ENCODE measurements at places on chromosomes 11 and 22.

DNA sequence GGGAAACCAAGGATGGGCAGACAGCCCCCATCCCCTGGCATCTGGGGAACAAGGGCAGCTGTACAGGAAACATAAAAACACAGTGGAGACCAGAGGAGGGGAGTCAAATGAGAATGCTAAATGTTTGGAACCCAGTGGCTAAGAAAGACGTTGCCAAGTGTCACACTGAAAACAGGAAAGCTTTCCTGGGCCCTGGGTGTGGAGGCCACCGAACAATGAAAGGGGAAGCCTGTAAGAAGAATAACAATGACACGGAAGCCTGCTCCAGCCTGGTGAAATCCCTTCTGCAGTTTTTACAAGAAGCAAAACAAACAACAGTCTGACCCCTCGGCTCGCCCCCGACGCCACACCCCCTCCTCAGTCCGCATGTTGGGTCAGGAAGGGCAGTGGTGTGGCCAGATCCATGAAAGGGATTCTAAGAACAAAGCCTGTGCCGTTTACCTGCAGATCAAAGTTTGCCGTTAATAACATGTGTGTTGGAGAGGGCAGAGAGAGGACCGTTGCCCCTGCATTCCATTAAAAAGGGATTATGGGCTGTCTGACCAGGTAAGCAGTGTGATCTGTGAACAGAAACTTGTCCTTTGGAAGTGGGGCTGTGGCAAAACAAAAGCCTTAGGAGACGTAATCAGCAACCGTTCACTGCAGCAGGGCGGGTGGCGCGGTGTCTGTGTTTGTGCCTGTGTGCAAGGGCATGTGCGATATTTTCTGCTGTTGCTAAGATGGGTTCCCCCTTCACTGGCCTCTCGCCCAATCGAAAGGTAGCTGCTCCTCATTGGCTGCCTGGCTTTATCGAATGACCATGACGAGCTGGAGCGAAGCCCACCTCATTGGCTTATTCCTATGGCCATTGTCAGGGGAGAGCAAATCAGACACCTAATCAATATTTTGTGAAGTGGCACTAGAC, 113.7 kb upstream of the BLID start:
- DNase-seq: no peak

- DNase-seq: peak; percentile 53
These were observed 928 bp downstream of the FBXO7 start for GRCh38 chr22:32475468-32476010.

GRCh38 chr11:64591257-64592233, 525 bp downstream of the SLC22A12 start:
- no peak for DNase-seq

GRCh38 chr22:26998129-26998528, 340.7 kb downstream of the MIAT start:
- no peak for DNase-seq

DNA sequence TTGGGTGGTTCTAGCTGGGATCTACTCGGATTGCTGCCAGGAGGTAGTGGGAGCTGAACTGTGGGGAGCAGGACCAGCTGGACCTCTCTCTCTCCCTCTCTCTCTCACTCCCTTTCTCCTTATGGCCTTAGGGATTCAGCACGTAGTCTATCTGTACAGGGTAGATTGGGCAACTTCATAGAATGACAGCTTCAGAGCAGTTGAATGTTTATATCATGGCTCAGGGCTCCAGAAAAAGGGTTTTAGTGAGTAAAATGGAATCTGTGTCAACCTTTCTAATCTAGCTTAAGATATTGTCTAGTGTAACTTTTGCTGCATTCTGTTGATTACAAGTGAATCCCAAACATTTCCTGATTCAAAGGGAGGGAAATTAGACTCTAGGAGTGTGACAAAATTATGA, 127.7 kb upstream of the PDGFD start:
- DNase-seq: no peak

GRCh38 chr11:119282495-119282894, 34.4 kb downstream of the MCAM start:
- no peak for DNase-seq

- no peak for DNase-seq
These were observed 53.3 kb downstream of the ARHGAP8 start for GRCh38 chr22:44805711-44806110.

DNA sequence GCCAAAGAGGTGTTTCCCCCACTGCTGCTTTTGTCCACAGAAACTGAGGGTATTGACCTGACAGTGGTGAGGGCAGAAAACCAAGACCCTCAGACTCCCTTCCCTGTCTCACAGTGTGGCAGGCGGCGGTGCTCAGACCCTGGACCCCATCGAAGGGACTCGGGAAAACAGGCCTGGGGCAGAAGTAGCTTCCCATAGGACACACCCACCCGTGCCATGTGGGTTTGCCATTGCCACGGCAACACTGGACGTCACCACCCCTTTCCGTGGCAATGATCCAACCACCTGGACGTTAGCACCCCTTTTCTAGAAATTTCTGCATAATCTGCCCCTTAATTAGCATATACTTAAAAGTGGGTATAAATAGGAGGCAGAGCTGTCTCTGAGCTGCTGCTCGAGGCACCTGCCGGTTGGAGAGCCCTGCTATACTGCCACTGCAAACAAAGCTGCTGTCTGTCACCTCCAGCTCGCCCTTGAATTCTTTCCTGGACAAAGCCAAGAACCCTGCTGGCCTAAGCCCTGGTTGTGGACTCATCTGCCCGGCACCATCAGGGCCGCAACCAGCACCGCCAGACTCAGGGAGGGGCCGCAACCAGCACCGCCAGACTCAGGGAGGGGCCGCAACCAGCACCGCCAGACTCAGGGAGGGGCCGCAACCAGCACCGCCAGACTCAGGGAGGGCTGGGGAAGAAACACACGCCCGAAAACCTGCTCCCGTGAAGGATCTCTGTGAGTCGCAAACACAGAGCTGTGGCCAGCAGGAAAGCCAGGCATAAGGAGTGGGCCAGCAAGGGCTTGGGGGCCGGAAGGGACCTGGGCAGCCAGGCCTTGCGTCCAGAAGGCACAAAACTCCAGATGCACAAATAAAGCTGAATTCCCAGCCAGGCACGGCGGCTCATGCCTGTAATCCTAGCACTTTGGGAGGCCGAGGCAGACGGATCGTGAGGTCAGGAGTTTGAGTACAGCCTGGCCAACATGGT, 10.4 kb downstream of the MLC1 start:
- DNase-seq: no peak

DNA sequence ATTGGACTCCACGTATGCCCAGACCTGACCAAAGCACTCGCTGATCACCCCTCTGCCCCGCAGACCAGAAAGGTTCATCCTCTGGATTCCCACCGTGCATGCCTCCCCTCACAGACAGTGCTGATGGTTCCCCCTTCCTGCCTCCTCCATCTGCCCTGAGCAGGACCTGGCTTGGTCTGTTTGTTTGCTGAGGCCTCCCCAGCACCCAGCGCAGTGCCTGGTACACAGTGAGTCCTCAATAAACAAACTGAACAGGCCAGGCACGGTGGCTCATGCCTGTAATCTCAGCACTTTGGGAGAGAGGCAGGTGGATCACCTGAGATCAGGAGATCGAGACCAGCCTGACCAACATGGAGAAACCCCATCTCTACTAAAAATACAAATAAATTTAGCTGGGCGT, 23.7 kb upstream of the RPS3 start:
- DNase-seq: no peak

GRCh38 chr11:81255895-81256294, 1477.8 kb downstream of the FAM181B start:
- DNase-seq: no peak

- DNase-seq: no peak
These were observed 1164.7 kb downstream of the LRRC4C start for GRCh38 chr11:40294741-40295140.

DNA sequence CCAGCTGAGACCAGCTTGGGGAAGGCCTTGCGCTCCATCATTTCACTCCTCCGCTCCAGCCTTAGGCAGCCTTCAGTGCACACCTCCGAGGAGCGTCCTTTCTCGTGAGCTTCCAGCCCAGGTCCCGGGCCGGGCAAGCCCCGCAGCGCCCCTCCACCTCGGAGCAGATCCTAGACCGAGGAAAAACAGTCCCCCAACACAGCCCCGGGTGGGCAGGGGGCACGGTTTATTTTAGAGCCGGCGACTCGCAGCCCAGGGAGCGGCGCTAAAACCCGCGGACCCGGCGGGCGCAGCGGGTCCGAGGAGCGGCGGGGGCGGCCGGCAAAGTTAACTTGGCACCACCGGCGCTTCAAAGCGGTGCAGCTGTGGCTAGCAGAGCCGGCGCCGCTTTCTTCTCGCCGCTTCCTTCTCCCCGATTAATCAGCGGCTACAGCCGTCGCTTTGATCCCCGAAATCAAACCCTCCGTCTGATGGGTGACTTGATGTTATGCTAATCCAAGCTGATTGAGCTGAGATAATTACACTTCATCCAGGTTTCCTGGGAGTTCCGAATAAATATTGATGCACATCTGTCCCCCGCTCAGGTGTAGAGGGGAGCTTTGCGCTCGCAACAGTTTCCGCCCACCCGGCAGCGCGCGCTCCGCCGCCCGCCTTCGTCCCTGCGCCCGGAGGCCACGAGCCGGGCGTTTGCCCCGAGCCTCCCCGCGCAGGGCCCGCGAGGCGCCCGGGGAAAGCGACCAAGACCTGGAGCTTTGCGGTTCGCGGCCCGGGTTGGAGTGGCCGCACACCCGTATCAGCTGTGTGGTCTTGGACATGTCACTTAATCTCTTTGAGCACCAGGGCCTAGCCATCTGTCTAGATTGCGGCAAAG, 192.7 kb downstream of the BUD13 start:
- no peak for DNase-seq

DNA sequence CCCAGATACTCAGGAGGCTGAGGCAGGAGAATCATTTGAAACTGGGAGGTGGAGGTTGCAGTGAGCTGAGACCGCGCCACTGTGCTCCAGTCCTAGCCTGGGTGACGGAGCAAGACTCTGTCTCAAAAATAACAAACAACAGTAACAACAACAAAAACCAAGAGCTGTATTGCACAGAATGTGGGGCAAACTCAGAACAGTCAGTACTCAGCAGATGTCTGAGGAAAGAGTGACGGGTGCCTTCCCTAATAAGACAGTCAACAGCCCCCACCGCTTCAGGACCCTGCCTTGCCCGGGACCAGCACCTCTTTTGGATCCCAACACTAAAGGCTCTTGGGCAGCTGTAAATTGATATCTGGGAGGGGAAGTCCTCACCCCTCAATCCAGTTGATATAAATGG, 40.3 kb downstream of the RIBC2 start:
- no peak for DNase-seq

DNA sequence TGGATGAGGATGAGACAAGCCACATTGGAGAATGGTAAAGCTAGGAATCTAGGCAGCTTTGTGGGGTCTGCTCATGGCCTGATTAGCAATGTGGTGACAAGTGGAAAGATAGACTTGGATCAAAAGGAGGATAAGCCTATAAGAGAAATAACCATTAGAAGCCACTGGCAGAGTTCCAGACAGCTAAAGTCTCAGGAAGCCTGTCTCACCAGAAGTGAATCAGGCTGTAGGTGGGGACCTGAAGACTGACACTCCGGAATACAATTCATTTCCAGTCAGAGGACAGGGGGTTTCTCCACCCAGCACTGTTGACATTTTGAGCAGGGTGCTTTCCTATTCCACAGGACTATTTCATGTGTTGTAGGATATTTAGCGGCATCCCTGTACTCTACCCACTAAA, 129.7 kb downstream of the ARHGAP42 start:
- no peak for DNase-seq

DNA sequence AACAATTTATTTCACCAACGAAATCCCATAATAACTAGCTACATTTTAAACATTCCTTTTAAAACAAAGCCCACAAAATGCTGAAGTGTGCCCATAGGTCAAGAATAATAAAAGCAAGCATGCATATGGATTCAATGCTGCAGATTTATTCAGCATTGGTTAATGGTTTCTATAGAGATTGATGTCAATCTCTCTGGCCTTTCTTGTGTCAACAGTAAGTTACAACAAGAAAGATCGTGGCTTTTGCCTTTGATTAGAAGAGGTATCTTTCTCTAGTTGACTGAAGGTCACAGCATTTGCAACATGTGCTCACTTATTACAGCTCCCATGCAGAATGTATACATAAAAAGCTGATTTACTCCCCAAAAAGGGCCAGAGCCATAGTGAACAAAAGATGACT, 1.4 kb upstream of the SOX6 start:
- no peak for DNase-seq

DNA sequence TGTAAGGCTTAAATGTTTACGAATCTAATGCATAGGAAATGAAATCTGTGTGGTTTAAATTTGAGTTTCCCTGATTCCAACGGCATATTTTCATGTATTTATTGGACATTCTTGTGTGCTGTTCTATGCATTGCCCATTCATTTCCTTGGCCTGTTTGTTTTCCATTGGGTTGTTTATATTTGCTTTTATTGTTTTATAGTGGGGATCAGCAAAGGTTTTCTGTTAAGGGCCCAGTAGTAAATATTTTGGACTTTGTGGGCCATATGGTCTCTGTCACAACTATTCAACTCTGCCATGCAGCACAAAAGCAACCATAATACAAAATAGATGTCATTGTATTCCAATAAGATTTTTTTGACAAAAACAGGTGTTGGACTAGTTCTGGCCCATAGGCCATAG, 5.2 kb upstream of the LGR4 start:
- DNase-seq: no peak

- no peak for DNase-seq
These were observed 15.1 kb upstream of the GLYATL1 start for GRCh38 chr11:58924230-58924629.

DNA sequence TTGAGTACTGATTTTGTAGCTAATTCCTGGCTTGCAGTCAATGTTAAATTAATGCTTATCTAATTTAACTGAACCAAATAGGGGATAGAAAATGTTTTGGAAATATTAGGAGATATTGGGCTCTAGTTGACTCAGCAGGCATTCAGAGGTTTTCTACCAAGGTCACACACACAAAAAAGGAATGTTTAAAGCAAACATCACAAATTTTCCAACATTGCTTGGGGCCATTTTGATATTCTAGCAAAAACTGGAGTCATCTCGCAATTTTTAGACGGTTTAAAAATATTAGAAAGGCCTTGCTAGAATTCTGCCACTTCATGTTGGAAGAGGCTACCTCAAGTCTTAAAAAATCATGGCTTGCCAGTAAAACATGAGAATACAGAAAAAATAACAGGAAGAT, 2082.1 kb upstream of the RAG2 start:
- DNase-seq: no peak

DNA sequence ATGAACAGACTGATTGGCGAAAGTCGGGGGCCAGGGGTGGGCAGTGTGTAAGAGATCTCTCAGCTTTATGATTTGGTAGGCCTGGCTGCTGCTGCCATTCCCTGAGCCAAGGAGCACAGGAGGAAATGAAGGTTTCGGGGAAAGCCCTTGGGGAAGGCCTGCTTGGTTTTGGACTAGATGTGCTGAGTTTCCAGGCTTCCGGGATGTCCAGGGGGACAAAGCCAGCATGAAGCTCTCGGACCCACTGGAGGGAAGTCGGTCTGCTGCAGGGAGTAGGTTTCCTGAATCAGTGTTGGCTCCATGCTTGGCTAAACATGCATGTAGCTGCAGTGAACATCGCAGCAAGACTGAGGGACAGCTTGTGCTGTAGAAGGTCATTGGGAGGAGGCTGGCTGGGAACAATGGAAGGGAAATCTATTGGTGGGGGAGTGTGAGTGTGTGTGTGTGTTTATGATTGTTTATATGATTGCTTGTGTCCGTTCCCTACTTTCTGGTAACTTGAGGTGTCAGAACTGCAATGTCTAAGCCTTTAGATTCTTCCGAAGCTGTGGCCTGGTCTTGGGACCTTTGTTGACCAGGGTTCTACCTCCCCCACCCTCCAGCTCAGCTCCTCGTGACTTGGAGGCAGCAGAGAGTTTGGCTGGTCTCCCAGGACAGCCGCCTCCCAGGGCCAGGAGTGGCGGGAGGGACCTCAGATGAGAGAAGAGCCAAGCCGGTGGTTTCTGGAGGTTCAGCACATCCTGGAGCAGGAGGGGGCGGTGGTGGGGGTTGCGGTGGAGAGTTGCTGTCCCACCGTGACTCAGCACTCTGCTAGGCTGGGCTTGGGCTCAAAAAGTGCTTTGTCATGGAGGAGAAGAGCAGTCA, 4.0 kb upstream of the FTH1 start:
- no peak for DNase-seq

All from left renal cortex interstitium (tissue), 4 donors.